SJSA1 (cell line): ENCODE measurements at places on chromosomes 4 and X.
A peak's percentile ranks its signal among the peaks of the same experiment; 100 is the strongest.

DNA sequence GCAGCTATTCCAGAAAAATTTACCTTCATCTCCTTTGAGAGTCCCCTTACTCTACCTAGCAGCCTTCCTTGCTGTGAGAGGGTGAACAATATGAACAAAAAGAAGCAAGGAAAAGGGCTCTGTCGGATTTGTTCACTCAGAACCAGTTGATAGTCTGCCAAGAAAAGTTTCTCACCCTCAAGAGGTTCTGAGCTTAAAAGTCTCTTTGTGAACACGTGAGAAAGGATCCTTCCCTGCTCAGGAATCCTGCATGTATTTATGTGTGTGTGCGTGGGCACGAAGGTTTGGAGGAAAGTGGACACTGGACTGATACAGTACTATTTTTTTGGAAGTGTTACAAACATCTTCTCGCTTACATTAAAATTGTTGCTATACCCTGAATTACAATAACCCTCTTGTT is 178.6 kb upstream of the JADE1 start:
- no peak for DNase-seq

GRCh38 chr4:56786955-56787354 is 34.5 kb downstream of the SPINK2 start:
- no peak for DNase-seq

- peak; percentile 20 for DNase-seq
Observed at GRCh38 chr4:100190643-100191600, 654 bp upstream of the DDIT4L start.

DNA sequence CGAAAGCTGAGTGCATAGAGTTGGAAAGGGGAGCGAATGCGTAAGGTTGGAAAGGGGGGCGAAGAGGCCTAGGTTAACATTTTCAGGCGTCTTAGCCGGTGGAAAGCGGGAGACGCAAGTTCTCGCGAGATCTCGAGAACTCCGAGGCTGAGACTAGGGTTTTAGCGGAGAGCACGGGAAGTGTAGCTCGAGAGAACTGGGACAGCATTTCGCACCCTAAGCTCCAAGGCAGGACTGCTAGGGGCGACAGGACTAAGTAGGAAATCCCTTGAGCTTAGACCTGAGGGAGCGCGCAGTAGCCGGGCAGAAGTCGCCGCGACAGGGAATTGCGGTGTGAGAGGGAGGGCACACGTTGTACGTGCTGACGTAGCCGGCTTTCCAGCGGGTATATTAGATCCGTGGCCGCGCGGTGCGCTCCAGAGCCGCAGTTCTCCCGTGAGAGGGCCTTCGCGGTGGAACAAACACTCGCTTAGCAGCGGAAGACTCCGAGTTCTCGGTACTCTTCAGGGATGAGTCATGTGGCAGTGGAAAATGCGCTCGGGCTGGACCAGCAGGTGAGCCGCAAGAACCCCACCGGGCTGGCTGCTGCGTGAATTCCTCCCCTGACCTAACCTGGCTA is at the start of gene DDX3X:
Gene DDX3X, plus strand, starts transcription at position 419 of the 619 bp plus-strand sequence. Its CDS starts 91 bp downstream, at position 510.
- DNase-seq = peak; percentile 93

- DNase-seq = no peak
Observed at GRCh38 chr4:829291-829690, 3.4 kb upstream of the CPLX1 start.

- DNase-seq = peak; percentile 87
Observed at GRCh38 chr4:99946356-99947189, at the start of gene DNAJB14. Gene DNAJB14 (minus strand): TSS chr4:99946618. CDS start chr4:99946571, 47 bp downstream.

DNA sequence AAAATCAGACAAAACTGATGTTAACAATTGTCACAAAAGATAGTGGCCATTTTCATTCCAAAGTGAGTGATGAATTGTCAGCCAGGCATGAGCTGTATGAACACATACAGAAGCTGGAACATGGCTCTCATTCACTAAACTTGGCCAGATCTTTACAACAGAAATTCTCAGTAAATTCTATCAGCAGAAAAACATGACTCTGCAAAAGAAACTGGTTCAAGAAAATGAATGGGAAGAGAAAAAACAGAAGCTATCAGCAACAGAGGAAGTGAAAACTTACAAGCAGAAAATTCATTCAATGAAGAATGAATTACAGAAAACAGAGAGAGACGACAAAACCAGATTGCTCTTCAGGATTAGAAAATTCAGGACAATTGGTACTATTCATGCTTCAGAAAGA is 249.6 kb downstream of the COL25A1 start:
- no peak for DNase-seq
